ENCODE measurements at places on chromosomes 1 and 21.

- DNase-seq, result no peak
Measured at GRCh38 chr1:10714337-10715114, 81.9 kb downstream of the CASZ1 start.

GRCh38 chr21:31489014-31489413, 145.0 kb upstream of the TIAM1 start:
- no peak for DNase-seq

GRCh38 chr21:44734026-44734745, 22.8 kb upstream of the TSPEAR start:
- no peak for DNase-seq

DNA sequence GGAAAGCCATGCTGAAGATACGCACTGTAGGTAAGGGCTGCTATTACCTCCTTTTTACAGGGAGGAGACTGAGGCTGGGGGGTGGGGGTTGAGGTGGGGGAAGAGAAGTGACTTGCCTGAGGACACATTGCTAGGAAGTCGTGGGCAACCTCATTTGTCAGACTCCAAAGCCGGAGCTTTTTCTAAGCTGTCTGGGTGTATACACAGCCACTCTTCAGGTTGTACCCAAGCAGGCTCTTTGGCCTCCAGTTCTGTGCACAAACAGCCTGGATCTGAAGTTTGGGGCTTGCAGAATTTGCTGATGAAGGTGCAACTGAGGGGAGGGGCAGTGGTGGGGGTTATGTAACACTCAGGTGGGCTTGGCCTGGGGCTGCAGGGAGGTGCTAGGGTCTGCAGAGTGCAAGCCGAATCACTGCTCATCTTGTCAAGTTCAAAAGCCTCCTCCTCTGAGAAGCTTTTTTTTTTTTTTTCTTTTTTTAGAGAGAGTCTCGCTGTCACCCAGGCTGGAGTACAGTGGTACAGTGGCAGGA, 16.9 kb downstream of the TINAGL1 start:
- no peak for DNase-seq

GRCh38 chr21:38300141-38300578, 43.4 kb downstream of the KCNJ15 start:
- DNase-seq, result no peak

GRCh38 chr1:39187275-39188046, 17.0 kb upstream of the MACF1 start:
- DNase-seq, result no peak

- DNase-seq, result no peak
Measured at GRCh38 chr1:162075862-162076261, 6.4 kb downstream of the NOS1AP start.

DNA sequence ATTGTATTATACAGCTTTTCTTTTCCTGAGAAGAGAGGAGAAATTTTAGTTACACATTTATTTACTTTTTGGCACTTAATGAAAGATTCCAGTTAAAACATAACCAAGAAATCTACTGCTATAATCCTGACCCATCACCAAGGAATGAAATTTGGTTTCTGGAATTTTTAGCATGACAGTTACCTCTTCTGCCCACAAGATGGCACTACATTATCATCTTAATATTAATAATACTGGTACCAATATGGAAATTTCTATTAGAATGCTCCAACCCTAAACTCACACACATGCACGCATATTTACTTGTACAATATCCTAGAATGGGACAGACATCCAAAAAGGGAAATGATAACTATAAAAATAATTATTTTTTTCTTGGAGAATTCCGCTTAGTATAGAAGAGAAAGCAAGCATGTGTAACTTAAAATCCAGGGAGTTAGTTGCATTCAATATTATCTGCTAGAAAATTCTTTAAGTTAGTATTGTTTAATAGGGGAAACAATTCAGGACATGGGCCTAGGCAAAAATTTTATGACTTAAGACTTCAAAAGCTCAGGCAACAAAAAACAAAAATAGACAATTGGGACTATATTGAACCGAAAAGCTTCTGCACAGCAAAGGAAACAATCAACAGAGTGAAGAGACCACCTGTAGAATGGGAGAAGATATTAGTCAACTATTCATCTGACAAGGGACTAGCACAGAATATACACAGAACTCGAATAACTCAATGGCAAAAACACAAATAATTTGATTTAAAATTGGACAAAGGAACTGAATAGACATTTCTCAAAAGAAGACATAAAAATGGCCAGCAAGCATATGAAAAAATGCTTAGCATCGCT, 37.4 kb downstream of the MAP3K21 start:
- no peak for DNase-seq

- DNase-seq, result no peak
Measured at GRCh38 chr1:46810596-46810995, 11.8 kb downstream of the CYP4B1 start.

- DNase-seq, result peak; percentile 99
Measured at GRCh38 chr1:156129687-156130577, 15.4 kb downstream of the LMNA start.

DNA sequence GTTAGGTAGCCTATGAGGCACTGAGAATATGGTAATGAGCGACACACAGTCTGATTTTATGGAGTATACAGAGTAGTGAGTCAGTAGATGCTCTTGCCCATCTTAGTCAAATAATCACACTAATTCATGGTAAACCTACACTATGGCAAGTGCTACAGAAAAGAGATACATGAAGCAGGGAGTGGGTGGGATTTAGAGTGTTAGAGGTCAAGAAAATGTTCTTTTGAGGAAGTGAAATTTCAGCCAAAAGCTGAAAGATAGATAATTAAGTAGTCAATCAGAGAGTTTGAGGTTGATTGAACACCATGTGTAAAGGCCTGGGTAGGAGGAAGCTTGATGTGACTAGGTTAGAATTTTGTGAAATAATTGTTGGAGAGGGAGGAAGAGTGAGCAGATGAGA, 14.7 kb downstream of the MDM4 start:
- DNase-seq, result no peak

- no peak for DNase-seq
Measured at GRCh38 chr1:9051379-9051778, 18.1 kb downstream of the SLC2A5 start.

DNA sequence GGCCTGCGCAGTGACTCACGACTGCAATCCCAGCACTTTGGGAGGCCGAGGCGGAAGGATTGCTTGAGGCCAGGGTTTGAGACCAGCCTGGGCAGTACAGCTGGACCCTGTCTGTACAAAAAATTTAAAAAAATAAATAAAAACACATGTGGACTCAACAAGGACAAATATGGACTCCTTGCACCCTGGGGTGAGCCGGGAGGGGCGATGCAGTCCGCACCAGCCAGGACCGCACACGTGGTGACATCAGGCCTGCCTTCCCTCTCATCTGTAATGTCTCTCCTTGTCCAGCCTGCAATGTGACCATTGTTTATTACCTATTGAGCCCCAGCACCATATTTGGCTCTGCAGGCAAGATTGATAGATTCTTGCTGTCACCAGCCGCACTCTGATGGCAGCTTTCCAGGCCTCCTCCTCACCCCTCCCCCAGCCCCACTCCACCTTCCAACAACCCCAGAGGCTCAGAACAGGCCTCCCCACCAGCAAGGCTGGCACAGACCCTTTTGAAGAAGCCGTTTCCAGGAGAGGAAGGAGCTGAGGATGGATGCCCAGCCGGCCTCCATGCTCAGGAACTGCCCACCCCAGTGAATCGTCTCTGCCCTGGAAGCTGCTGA, 55.2 kb downstream of the IRF2BP2 start:
- DNase-seq, result no peak

DNA sequence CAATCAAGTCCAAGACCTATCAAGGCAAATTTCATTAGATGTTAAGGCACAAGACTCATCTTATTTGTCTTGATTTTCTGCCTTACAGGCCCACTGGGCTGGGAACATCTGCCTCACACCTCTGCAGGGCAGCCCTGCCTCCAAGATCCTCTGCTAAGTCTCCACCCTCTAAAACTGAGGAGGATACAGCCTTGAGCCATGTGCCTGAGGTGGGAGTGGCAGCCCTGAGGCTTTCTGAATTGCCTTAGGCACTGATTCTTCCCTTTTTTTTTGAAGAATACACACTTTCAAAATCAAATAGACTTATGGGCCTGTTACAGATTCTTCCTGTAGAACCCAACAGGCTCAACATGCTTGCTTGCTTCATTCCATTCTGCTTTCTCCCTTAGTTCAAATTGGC, 544.3 kb upstream of the ADAMTS5 start:
- peak; percentile 3 for DNase-seq

Measured in mesendoderm (in vitro differentiated cells).